ENCODE measurements at places on chromosomes 1 and 21. TPM values are rescaled to one million over a fixed set of nuclear protein-coding genes. Genes with fewer than 3 reads are reported as not detected.

Gene ORC1
- 3.4 TPM for total RNA-seq

Gene SLC45A3
- total RNA-seq, result 2.0 TPM

Gene ITSN1
- 42.6 TPM for total RNA-seq

Gene GNG4
- 3.0 TPM for total RNA-seq

Gene ZBTB37
- total RNA-seq, result 8.9 TPM

Gene TP73
- total RNA-seq, result under 0.01 TPM

Gene RRP1
- 16.7 TPM for total RNA-seq

Gene C8B
- not detected for total RNA-seq

Gene ETV3
- 15.5 TPM for total RNA-seq

Gene HLX
- total RNA-seq, result 17.9 TPM

Gene DCDC2B
- 0.12 TPM for total RNA-seq

Measured in uterine smooth muscle cell (primary cell).